Dermis blood vessel endothelial cell (primary cell): ENCODE measurements at places on chromosomes 6 and 20. TPM values are rescaled to one million over a fixed set of nuclear protein-coding genes. Genes with fewer than 3 reads are reported as not detected.

The ANKEF1 gene
- 1.5 and 2.0 TPM in 2 replicates for total RNA-seq

The SEC23B gene
- 42.9 and 51.5 TPM in 2 replicates for total RNA-seq

The MAFB gene
- total RNA-seq = 3.4 and 5.9 TPM in 2 replicates

The PLAGL1 gene
- total RNA-seq = 6.5 and 14.2 TPM in 2 replicates

The ABHD16B gene
- not detected in 2 replicates for total RNA-seq

The FUCA2 gene
- total RNA-seq = 30.3 and 52.8 TPM in 2 replicates

The CFAP61 gene
- total RNA-seq = not detected in 2 replicates

The PTCHD4 gene
- 6.1 and 9.7 TPM in 2 replicates for total RNA-seq

The ZMYND8 gene
- 35.9 and 59.4 TPM in 2 replicates for total RNA-seq

The CRISP2 gene
- not detected in 2 replicates for total RNA-seq

The LAMA5 gene
- total RNA-seq = 55.8 and 127 TPM in 2 replicates

The IPCEF1 gene
- 2.2 and 2.3 TPM in 2 replicates for total RNA-seq

The FOXS1 gene
- 0.09 TPM in 1 of 2 replicates, not detected in the other for total RNA-seq

The FAM83C gene
- total RNA-seq = not detected in 2 replicates

The SCUBE3 gene
- total RNA-seq = 0.85 and 1.7 TPM in 2 replicates

The B3GALT4 gene
- total RNA-seq = 5.9 and 10.0 TPM in 2 replicates

The F13A1 gene
- not detected in 2 replicates for total RNA-seq

The GUCA1A gene
- not detected in 2 replicates for total RNA-seq

The CTSZ gene
- 250 and 566 TPM in 2 replicates for total RNA-seq

The PHACTR3 gene
- total RNA-seq = 0.51 and 1.3 TPM in 2 replicates

The CST2 gene
- total RNA-seq = not detected in 2 replicates

The EYA4 gene
- under 0.01 and 0.09 TPM in 2 replicates for total RNA-seq

The C6orf58 gene
- not detected in 2 replicates for total RNA-seq

The PCNA gene
- total RNA-seq = 131 and 240 TPM in 2 replicates

The KHDC1L gene
- total RNA-seq = not detected in 2 replicates

The FRK gene
- 0.05 and 0.17 TPM in 2 replicates for total RNA-seq

The C6orf47 gene
- total RNA-seq = 20.6 and 28.6 TPM in 2 replicates

The SLC35D3 gene
- total RNA-seq = not detected in 2 replicates

The MCUR1 gene
- total RNA-seq = 8.3 and 15.8 TPM in 2 replicates

The CLPSL2 gene
- total RNA-seq = not detected in 2 replicates

The NOTCH4 gene
- total RNA-seq = 44.3 and 63.5 TPM in 2 replicates

The MYL9 gene
- 1.9 and 3.7 TPM in 2 replicates for total RNA-seq

The PSMB1 gene
- 256 and 308 TPM in 2 replicates for total RNA-seq

The GATA5 gene
- not detected in 2 replicates for total RNA-seq

The OPRL1 gene
- 3.2 and 5.4 TPM in 2 replicates for total RNA-seq

The ECHDC1 gene
- total RNA-seq = 47.3 and 64.5 TPM in 2 replicates

The CASS4 gene
- 0.05 and 0.17 TPM in 2 replicates for total RNA-seq

The IRF4 gene
- total RNA-seq = 0.05 TPM in 1 of 2 replicates, not detected in the other

The CTCFL gene
- not detected in 2 replicates for total RNA-seq
